ENCODE measurements at places on chromosomes 4 and X.

DNA sequence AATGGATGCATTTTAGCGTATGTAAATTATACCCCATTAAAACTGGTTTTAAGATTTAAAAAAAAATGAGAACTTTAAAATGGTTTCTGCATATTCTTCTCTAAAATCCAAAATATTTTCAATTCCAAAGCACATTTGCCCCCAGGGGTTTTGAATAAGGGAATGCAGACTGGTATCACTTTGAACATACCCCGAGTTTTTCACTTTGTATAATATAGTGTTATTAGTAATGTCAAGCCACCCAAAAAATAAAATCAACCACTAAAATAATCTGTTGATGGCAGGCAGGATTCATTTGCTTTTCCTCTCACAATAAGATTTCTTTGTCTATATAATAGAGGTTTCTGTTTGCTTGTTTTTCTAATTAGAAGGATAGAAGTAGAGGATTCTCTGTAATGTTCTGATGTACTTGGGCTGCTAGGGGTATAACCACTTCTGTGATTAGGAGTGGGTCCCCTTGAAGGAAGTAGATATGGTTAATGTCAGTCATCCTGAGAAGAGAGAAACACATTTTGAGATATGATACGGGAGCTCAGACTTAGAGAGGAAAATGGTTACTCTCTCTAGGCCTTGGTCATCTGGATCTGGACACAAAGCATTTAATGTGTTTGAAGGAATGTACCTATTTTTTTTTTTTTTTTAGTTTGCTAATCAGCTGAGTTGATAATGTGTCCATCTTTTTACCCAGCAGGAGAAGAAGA lies 9.3 kb upstream of the LIN54 start:
- no peak for DNase-seq

DNA sequence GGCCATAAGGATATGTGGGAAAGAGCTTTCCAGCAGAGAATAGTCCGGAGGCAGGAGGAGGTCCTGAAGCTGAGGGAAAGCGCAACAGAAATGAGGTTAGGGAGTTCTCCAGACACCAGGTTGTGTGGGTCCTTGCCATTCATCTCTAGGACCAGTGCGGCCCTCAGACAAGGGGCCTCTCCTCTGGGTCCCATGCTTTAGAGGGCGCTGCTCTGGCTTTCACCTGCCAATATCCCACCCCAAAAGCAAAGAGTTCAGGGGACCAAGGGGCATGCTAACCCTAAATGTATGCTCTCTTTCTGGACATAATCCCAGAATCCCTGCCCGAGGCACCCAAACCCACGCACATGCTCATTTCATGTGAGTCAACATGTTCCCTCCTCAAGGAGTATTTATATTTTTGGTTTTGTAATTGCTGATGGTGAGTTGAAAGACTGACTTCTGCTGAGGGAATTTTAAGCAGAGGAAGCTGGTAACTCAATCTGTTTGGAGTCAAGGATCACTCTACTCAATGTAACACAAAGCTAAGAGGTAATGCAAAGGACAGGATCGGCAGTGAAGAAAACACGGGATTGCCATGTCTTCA lies 14.8 kb downstream of the RPL34 start:
- no peak for DNase-seq

DNA sequence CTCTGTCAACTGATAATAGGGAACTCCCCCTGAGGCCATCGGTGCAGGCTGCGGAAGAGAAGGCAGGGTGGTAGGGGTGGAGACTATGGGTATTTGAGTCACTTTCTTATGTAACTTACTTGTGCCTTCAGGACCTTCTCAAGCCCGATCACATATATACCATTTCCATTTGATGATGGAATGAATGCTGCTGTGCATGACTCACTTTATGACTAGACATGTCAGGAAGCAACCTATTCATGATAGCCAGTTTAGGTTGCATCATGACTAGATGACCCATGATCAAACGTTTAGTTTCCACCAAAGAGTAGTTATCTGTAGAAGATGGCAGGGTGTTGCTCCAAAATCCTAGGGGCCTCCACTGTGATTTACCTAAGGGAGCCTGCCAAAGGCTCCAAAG lies 435.5 kb downstream of the DTHD1 start:
- DNase-seq: no peak

DNA sequence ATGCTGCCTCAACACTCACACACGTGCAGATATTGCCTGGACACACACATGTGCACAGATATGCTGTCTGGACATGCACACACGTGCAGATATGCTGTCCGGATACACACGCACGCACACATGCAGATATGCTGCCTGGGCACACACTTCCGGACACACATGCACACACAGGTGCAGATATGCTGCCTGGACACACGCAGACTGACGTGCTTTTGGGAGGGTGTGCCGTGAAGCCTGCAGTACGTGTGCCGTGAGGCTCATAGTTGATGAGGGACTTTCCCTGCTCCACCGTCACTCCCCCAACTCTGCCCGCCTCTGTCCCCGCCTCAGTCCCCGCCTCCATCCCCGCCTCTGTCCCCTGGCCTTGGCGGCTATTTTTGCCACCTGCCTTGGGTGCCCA lies 14.7 kb downstream of the FGFRL1 start:
- peak; percentile 34 for DNase-seq

GRCh38 chr4:176549161-176549865 lies 229.5 kb downstream of the SPCS3 start:
- DNase-seq: no peak

- no peak for DNase-seq
Measured at GRCh38 chrX:2492531-2493218, 8.1 kb downstream of the DHRSX start.

DNA sequence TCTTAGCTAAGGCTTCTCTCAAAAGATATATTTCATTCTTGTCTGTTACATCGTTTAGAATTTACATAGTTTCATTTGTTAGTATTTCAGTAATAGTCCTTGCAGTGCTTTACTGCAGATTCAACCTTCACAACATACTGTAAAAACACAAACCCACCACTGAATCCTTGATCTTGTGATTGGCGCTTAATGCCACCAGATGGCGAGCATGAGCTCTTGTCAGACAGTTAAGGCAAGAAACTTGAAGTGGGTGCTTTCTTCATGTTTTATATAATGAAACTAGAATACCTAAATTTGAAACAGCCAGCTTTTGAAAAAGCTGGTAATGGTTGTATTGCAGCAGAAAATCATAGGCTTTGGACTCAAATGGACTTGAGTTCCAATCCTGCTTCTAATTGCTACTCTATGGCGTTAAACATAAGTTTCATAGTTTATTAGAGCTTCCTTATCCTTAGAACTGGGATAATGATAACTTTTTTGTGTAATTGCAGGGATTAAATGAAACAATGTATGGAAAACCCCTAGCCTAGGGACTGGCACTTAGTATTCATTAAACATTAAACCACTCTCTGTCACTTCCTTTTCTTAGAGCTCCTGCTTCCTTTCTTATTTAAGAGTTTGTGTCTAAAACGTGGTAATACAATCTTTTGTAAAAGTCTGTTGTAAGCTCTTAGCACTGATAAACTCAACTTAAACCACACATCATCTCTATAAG lies 95.1 kb downstream of the USP9X start:
- no peak for DNase-seq

DNA sequence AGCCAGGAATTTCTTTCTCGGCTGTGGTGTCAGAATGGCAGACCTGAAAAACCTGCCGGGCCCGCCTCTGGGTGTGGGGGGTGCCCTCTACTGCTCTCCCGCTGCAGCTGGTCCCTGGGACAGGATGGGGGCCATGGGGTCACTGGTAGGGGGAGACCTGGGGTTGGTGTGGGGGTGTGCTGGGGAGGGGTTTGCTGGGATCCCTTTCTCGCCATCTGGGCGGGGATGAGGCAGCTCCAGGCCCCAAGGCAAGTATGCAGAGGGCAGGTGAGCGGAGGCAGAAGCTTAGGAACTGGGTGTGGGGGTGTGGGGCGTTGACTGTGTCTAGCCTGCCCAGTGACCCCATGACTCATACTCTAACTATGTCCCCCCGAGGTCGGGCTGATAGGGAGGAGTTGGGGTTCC lies 884 bp downstream of the CCDC120 start:
- DNase-seq: no peak

GRCh38 chrX:31038575-31039326 lies 33.1 kb downstream of the FTHL17 start:
- DNase-seq: peak; percentile 2

DNA sequence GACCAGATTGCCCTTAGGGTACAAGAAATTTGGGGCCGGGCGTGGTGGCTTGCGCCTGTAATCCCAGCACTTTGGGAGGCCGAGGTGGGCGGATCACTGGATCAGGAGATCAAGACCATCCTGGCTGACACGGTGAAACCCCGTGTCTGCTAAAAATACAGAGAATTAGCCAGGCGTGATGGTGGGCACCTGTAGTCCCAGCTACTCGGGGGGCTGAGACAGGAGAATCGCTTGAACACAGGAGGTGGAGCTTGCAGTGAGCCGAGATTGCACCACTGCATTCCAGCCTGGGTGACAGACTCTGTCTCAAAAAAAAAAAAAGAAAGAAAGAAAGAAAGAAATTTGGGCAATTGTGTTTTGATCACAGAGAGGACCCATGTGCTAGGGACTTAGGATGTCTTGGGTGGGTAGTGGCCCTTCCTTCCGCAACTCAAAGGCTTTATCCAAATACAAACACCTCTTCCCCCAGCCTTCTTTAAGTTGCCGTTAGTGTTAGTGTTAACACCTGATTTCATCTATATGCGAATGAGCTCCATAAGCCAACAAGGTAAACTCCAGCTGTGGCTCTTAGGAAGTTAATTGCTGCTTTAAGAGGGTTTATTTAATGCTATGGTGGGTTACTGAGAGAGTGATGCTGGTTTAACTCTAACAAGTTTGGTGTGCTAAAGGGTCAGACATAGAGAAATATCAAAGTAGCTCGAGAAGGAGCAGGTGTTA lies 8.6 kb upstream of the CCDC110 start:
- DNase-seq: no peak

DNA sequence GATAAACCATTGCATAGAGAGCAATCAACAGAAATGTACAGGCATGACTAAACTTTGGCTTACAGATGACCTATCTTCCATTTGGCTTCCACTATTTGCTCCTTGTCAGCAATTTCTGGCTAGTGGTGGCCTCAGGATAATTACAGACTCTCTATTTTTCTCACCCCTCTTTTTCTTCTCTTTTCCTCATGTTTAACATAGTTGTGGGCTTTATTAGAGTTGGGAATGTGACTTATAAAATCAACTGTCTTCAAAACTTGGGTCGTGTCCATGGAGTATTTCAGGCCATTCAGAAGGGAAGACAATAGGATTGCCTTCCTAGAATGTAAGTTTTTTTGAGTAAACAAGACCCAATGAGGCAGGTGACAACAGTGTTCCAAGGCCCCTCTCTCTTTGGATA lies 236.2 kb downstream of the FRAS1 start:
- DNase-seq: no peak

GRCh38 chrX:18938710-18939109 lies 45.2 kb downstream of the PHKA2 start:
- no peak for DNase-seq

DNA sequence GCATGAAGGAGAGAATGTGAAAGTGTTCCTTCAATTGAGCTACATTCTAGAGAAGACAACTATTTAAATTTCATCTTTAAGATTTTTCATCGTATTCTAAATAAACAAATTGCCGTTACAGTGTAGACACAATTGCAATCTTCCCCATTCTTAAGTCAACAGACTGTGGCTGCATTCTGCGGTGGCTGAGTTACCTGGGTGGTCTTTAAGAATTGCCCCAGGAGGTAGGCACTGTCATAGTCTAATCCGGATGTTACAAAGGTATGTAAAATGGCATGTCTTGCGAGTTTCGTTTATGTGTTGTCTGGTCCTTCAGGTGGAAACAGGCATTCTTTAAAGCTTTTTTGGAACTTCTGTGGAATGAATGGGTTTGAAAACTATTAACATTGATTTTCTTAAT lies 586.1 kb upstream of the PITX2 start:
- DNase-seq: no peak

GRCh38 chrX:11382930-11383329 lies 89.7 kb downstream of the AMELX start:
- DNase-seq: no peak

GRCh38 chrX:149490100-149490499 lies 15.0 kb downstream of the IDS start:
- no peak for DNase-seq

- DNase-seq: no peak
Measured at GRCh38 chr4:150501009-150501727, 80.8 kb upstream of the MAB21L2 start.

- DNase-seq: no peak
Measured at GRCh38 chrX:2708592-2709188, 17.6 kb downstream of the CD99 start.

GRCh38 chrX:82757614-82758013 lies 750.5 kb upstream of the POU3F4 start:
- no peak for DNase-seq

DNA sequence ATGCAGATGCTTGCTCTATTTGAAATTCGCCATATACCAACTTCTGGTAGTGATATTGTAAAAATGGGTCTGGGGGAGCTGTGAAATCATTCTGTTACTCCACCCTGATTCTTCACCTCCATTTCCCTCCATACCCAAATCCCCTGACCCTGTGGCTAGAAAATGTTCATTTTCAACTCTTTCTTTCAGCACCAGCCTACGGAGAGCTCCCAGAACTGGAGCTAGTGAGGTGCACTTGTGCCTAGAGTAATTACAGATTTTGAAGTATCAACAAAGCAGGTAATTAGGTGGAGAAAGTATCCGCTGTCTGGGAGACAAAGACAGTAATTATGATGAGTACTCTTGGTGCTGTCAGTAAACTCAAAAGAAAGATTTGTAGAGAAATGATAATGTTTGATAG lies 8.1 kb downstream of the ARHGAP36 start:
- DNase-seq: no peak

- no peak for DNase-seq
Measured at GRCh38 chrX:67607466-67607865, 63.6 kb downstream of the AR start.

DNA sequence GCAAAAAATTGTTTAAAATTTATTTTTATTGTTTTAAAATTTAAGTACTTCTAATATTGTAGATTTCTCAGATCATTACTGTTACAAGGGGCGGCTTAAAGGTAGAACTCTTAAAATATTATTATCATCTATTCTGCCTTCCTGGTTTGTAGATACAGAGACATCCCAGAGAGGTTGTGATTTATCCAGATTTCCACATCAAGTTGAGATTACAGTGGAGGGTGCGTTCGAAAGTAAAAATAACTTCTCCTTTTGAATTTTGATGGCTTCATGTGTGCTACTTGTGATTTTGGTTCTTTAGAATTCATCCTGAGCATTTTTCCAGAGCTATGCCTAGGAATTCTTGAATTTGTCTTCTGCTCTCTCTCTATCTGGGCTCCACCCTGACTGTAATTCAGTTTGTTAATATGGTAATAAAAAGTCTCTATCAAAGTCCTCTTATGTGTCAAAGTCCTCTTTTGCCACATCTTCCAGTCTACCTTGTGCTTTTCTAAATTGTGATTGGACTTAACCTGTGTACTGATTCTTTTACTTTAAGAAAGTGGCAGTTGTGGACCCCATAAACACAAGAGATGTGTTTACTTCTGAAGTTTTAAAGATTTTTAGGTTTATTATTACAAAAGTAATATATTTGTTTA lies 37.2 kb downstream of the CLCN3 start:
- no peak for DNase-seq

DNA sequence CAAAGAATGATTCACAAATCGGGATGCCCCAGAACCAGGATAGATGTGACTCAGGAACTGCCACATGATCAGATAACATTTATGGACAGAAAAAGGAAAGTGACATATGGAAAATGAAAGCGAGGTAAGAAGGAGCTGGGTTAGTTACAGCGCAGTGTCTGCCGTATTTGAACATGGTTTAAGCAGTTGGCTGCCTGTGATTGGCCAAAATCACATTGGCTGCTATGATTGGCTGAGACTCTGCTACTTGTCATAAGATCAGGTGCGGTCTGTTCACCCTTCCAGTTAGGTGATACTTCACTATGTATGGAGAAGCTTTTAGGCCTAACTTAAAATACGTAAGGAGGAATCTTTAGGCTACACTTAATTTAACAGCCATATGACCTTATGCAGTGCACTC lies 322.7 kb upstream of the HAND2 start:
- DNase-seq: no peak

Data from stimulated activated CD4-positive, alpha-beta T cell treated with anti-CD3 and anti-CD28 coated beads, Interleukin-1b, Interleukin-23, amount 100 ng/mL, for 24 hours (primary cell).